ENCODE measurements at places on chromosomes 7 and 10.
A peak's percentile ranks its signal among the peaks of the same experiment; 100 is the strongest.

DNA sequence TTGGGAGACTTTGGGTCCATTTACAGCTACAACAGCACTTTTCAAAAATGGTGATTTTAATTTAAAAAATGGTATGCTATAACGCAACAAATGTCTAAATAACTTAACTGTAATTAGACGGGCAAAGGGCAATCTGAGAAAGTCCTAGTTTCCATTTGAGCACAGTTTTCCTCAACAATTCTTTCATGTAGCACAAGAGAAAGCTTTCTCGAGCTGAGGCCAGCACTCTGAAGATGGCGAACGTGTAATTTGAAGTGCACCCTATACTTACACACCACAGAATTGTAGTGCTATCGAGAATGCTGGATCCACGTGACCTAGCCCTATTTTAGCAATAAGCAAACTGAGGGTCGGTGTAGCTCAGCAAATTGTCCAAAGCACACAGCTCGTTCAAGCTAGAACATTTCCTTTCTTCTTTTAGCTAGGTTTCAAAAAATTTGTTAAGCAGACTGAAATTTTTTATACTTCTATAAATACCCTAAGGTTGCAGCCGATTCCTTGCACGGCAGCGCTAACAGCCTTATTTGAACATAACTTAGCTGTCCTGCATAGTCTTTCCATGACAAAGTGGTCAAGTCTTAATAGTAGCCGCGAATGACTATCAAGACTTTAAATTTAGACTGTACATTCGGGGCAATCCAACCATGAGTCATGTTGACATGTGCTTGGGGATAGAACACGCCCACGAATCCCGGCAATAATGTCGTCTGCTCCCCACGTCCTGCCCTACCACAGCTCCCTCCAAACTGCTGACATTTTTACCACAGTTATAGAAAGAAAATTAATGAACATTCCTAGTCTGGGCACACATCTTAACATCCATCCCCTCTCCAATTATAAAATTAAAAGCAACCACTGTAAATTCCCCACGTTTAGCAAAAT, 10.0 kb downstream of the KLF6 start:
- H3K4me1 ChIP-seq: peaks cover 53% of the 10 kb centered on the region
- peak overlapping the region; percentile 85 for H3K27ac ChIP-seq
- no peak overlapping the region for H3K4me3 ChIP-seq

GRCh38 chr7:38554586-38554985, 76.6 kb downstream of the AMPH start:
- H3K27ac ChIP-seq: no peak overlapping the region
- H3K4me1 ChIP-seq: no peaks in the 10 kb centered on the region
- H3K4me3 ChIP-seq: no peak overlapping the region
- DNase-seq: no peak

- H3K36me3 ChIP-seq: no peaks in the 10 kb centered on the region
- no peak overlapping the region for H3K27ac ChIP-seq
- no peaks in the 10 kb centered on the region for H3K4me1 ChIP-seq
- DNase-seq: no peak
Measured at GRCh38 chr10:10552948-10553347, 464.7 kb upstream of the CELF2 start.

DNA sequence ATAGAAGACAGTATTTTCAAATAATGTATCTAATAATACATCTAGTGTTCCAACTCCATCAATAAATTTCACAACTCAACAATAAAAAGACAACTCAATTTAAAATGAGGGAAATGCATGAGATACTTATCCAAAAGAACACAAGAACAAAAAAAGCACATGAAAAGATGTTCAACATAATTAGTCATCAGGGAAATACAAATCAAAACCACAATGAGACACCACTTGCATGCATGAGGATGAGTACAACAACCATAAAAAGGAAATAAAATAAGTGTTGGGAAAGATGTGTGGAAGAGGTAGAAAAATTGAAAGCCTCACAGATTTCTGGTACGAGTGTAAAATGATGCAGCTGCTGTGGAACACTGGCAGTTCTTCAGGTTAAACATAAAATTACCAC, 111.6 kb upstream of the PTPRZ1 start:
- H3K36me3 ChIP-seq: no peaks in the 10 kb centered on the region
- no peaks in the 10 kb centered on the region for H3K4me1 ChIP-seq
- DNase-seq: no peak
- H3K27ac ChIP-seq: no peak overlapping the region
- H3K4me3 ChIP-seq: no peak overlapping the region

DNA sequence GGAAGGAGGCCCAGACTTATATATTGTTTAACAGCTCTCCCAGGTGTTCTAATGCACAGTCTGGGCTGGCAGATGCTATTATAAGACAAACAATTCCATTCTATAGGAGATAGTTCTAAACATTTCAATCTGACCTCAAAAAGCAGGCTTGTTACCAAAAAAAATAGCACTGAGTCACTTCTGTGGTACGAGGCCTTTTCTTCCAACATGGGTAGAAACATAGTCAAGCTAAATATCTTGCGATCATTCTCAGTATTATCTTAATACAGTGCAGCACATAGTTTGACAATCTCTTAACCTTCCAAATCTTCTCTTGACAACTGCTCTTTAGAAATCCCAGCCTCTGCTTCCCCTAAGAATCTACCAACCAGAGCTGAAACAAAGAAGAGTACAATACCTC, 46.6 kb upstream of the MKX start:
- H3K27ac ChIP-seq: no peak overlapping the region
- H3K4me3 ChIP-seq: no peak overlapping the region
- no peaks in the 10 kb centered on the region for H3K4me1 ChIP-seq
- no peak for DNase-seq

DNA sequence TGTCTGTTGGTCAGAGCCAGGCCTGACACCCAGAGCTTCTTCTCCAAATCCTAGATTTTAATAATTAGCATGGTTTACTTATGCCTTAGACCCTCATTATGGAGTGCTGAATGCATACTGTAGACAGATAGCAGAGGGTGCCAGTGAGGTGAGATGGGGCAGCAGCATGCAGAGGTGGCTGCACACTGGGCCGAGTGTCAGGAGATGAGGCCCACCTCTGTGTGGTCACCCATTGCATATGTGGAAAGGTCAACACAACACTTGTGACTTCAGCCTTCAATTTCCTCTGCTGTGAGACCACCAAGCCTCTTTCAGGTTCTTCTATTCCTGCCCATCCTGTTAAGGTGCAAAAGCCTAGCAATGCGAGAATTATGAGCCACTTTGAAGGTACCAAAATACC, 39.7 kb upstream of the NMT2 start:
- peaks cover 61% of the 10 kb centered on the region for H3K4me1 ChIP-seq
- peak overlapping the region; percentile 97 for H3K27ac ChIP-seq
- DNase-seq: peak; percentile 21

DNA sequence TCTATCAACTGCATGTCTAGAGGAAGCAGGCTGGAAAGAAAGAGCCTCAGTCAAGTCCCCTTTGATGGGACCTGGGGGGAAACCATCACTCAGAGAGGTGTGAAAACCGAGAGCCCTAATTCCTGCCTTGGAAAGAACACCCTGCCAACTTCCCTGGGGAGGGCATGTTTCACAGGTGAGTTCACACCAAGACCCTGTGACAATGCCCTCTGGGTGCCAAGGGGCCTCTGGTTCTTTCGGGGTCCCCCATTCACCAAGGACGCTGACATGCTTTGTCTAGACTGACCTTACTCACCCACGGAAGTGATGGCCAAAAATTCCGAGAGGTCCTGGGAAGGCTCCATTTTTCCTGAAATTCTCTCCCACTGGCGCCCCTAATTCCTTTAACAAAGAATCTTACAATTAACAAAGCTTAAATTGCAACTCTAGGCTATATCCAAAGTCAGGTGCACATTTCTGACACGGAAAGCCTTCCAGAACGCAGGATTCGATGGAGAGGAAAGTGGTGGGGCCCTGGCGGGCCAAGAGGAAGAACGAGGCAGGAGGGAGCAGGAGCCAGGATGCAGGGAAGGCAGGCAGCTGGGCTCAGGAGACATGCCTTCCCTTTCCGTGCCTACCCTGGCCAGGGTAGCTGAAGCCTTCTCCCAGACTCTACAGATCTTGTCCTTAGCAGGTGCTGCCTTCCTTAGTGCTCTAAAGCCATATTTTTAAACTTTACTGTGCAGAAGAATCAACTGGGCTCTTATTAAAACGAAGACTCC, 23.7 kb downstream of the VSTM4 start:
- H3K4me1 ChIP-seq: no peaks in the 10 kb centered on the region
- no peak overlapping the region for H3K4me3 ChIP-seq
- no peak for DNase-seq
- peaks cover 5% of the 10 kb centered on the region for H3K27me3 ChIP-seq

GRCh38 chr7:3087243-3087755, 43.6 kb upstream of the CARD11 start:
- no peak overlapping the region for H3K27ac ChIP-seq
- no peak overlapping the region for H3K4me3 ChIP-seq
- no peak for DNase-seq
- H3K27me3 ChIP-seq: peaks cover 27% of the 10 kb centered on the region
- peaks cover 2% of the 10 kb centered on the region for H3K36me3 ChIP-seq
- H3K4me1 ChIP-seq: peaks cover 27% of the 10 kb centered on the region

- no peak overlapping the region for H3K4me3 ChIP-seq
- no peak for DNase-seq
- peaks cover 74% of the 10 kb centered on the region for H3K27me3 ChIP-seq
- H3K27ac ChIP-seq: no peak overlapping the region
- peaks cover 31% of the 10 kb centered on the region for H3K4me1 ChIP-seq
- H3K36me3 ChIP-seq: peaks cover 1% of the 10 kb centered on the region
Measured at GRCh38 chr7:151023232-151023631, 1.1 kb downstream of the ATG9B start.

- H3K4me3 ChIP-seq: no peak overlapping the region
- no peak overlapping the region for H3K27ac ChIP-seq
- no peaks in the 10 kb centered on the region for H3K4me1 ChIP-seq
- H3K27me3 ChIP-seq: peaks cover 3% of the 10 kb centered on the region
- peaks cover 2% of the 10 kb centered on the region for H3K36me3 ChIP-seq
Measured at GRCh38 chr7:1812509-1813393, 142.7 kb downstream of the ELFN1 start.

- H3K36me3 ChIP-seq: peaks cover 38% of the 10 kb centered on the region
- peak overlapping the region; percentile 78 for H3K4me3 ChIP-seq
- H3K4me1 ChIP-seq: peaks cover 39% of the 10 kb centered on the region
Measured at GRCh38 chr10:70432561-70433263, 8.8 kb downstream of the NODAL start.
